ENCODE measurements at places on chromosomes 7 and 10. TPM values are rescaled to one million over a fixed set of nuclear protein-coding genes. Genes with fewer than 3 reads are reported as not detected.

Gene TMEM72
- total RNA-seq = not detected

Gene GRM3
- total RNA-seq = 3.4 TPM

Gene ZSWIM8
- 49.8 TPM for total RNA-seq

Gene WEE2
- total RNA-seq = not detected

Gene SHTN1
- total RNA-seq = 13.9 TPM

Gene UNCX
- total RNA-seq = not detected

Gene IRF5
- 0.28 TPM for total RNA-seq

Gene INSYN2A
- 0.19 TPM for total RNA-seq

Gene ALDH18A1
- total RNA-seq = 122 TPM

Gene GOLGA7B
- not detected for total RNA-seq

Gene BICC1
- total RNA-seq = 1.0 TPM

Gene ATP5MK
- total RNA-seq = 339 TPM

Gene CYP2E1
- total RNA-seq = not detected

Measured in H1 (cell line).